ENCODE measurements at places on chromosomes 1 and 21. TPM values are rescaled to one million over a fixed set of nuclear protein-coding genes. Genes with fewer than 3 reads are reported as not detected.

The DNAJB4 gene
- total RNA-seq = 25.3 TPM

GRCh38 chr1:9720785-9721605 lies 69.5 kb downstream of the PIK3CD start:
- peak; percentile 89 for DNase-seq

DNA sequence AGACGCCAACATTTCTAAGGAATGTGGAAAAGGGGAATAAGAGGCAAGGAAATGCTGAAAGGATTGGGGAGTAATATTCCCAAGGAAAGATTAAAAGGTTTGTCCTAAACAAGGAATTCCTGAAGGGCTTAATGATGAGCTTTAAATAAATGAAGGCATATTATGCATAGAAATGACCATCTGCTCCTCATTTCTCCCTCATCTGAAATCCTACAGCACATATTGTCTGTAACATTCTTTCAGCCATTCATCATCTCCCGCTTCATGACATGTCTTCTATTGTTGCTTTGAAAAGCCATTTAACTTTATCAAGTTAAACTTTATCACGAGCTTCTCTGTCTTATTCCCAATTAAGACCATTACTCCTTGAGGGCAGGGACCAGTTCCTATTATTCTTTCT lies 608.7 kb upstream of the PLXNA2 start:
- no peak for DNase-seq

DNA sequence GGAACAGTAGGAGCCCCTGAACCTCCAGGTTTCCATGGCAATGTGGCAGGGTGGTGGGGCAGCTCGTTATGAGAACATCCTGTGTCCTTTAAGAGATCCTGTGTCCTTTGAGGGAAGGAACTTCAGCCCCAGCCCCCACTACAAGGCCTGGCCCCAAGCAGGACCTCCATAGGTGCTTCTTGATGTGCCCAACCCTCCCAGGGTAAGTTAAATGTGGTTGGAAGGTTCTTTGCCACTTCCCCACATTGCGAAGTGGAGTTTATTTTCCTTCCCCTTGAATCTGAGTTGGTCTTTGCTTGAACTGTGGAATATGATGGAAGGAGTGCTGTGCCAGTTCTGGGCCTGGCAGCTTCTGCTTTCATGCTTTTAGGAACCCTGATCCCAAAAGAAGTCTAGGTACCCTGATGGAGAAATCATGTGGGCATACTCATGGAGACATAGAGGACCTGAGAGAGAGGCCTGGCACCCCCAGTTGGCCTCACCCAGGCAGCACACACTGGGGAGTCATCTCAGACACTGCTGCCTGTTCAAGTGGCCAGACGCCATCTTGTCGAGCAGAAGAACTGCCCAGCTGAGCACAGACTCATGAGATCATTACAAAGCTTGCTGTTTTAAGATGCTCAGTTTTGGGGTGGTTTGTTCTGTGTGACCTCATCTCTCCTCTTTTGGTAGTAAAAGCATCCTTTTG lies 44.1 kb upstream of the ACTL8 start:
- no peak for DNase-seq

DNA sequence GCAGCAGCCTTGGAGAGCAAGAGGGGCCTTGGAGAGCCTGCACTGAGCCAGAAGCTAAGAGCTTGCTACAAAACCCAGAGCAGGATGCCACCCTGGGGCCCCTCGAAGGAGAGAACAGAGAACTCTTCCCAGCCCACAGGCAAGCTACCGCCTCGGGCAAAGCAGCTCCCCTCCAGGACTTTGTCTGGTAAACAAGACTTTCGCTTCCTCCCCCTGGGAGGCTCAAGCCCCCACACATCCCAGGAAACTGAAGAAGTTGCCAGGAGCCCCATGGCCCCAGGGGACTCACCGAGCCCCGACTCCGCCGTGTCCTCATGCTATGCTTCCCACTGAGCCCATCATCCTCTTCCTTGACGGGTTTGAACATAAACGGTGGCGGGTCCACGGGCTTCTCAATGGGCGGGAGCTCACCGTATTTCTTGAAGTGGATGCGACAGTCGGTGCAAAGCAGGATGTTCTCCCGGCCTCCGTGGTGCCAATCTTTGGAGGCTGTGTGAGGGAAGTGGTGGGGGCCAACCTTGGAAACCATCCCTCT lies 45.9 kb downstream of the SLC45A1 start:
- no peak for DNase-seq

The NMNAT2 gene
- total RNA-seq = 0.33 TPM

- DNase-seq = no peak
These were observed 5.8 kb downstream of the FAM43B start for GRCh38 chr1:20558191-20558590.

GRCh38 chr1:80896781-80897356 lies 903.9 kb upstream of the ADGRL2 start:
- no peak for DNase-seq

- peak; percentile 82 for DNase-seq
These were observed at the start of gene IARS2 for GRCh38 chr1:220094016-220094911. Gene IARS2 (plus strand): TSS chr1:220094132. CDS start chr1:220094217, 85 bp downstream.

The CLCNKB gene
- total RNA-seq = not detected

- no peak for DNase-seq
These were observed 341.6 kb downstream of the MATN1 start for GRCh38 chr1:30381671-30382365.

The VANGL2 gene
- total RNA-seq = 10.3 TPM

- no peak for DNase-seq
These were observed 23.3 kb downstream of the ABCB10 start for GRCh38 chr1:229535230-229535629.

The WDR4 gene
- total RNA-seq = 11.2 TPM

GRCh38 chr1:47791879-47792608 lies 205.1 kb downstream of the TRABD2B start:
- DNase-seq = peak; percentile 63

The AK4 gene
- total RNA-seq = 95.0 TPM

The AK5 gene
- 1.7 TPM for total RNA-seq

GRCh38 chr1:233655301-233655740 lies 41.4 kb downstream of the KCNK1 start:
- peak; percentile 12 for DNase-seq

GRCh38 chr1:167221126-167221737 lies 546 bp downstream of the POU2F1 start:
- DNase-seq = no peak

The HAO2 gene
- not detected for total RNA-seq

GRCh38 chr1:155070721-155071569 lies 7.4 kb downstream of the EFNA4 start:
- no peak for DNase-seq

GRCh38 chr1:50735443-50735842 lies 224.6 kb downstream of the FAF1 start:
- no peak for DNase-seq
